ENCODE measurements at places on chromosomes 2 and 18. TPM values are rescaled to one million over a fixed set of nuclear protein-coding genes. Genes with fewer than 3 reads are reported as not detected.

DNA sequence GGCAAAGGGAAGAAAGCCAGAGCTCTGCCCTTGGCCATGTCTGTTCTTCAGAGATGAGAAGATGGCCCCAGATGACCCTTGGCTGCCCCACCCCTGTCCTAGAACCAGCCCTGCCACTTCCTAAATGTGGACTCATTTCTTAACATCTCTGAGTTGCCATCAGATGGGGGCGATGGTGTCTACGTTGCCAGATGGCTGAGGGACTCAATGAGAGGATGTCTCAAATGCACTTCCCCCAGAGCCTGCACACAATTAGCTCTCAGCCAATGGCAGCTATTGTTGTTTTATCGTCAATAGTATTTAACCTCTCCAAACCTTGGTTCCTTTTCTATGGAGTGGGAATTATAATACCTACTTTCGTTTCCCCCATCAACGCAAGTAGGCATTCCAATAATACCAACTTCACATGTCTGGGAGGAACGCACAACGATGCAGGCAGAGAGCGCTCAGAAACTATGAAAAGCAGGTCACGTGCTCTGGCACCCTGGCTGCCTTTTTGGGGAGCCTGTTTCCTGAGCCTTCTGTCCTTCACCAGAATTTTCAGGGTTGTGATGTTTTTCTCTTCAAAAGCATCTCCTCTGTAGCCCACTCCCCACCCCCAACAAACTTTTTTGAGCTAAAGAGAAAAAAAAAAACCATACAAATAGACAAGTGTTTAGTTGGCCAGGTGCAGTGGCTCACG is 100.3 kb downstream of the MCFD2 start:
- peaks cover 17% of the 10 kb centered on the region for H3K4me1 ChIP-seq
- DNase-seq, result no peak
- H3K4me3 ChIP-seq, result no peak overlapping the region
- H3K27me3 ChIP-seq, result no peaks in the 10 kb centered on the region

- no peaks in the 10 kb centered on the region for H3K4me1 ChIP-seq
- no peak overlapping the region for H3K27ac ChIP-seq
- H3K4me3 ChIP-seq, result no peak overlapping the region
- no peaks in the 10 kb centered on the region for H3K36me3 ChIP-seq
These were observed 26.1 kb downstream of the SERPINB7 start for GRCh38 chr18:63801343-63801742.

DNA sequence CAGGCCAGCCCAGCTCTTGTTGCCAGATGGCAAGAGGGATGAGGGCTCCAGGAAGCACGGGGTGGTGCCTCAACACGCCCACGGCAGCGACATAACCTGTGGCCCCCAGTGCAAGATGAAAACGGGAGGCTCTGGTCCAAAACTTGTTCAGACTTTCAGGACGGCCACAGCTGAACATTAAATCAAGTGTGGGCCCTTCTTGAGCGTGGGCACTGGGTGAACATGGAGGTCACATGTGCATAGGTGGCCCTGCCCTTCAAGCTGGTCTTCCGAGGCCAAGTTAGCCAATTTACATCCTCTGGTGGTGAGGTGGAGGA is 77.5 kb downstream of the NDUFA10 start:
- H3K27ac ChIP-seq, result no peak overlapping the region
- H3K27me3 ChIP-seq, result no peaks in the 10 kb centered on the region
- no peak overlapping the region for H3K4me3 ChIP-seq
- H3K4me1 ChIP-seq, result peaks cover 55% of the 10 kb centered on the region
- no peak for DNase-seq

DNA sequence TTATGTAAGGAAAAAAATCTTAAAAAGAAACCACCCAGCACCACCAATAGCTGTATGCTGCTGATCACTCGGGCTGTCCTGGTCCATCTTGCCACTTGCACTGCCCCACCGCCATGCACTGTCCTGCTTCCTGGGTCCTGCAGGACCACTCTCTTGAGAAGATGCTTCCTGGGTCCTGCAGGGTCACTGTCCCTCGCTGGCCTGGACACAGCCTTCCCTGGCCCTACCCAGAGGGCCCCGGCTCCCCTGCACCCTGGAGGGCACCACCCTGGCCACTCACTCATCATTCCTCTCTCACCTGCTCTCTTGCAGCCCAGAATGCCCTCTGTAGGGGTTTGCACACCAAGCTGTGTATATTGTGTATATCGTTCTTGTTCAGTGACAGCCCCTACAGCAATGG is 2.4 kb upstream of the OTOS start:
- DNase-seq, result no peak
- no peaks in the 10 kb centered on the region for H3K36me3 ChIP-seq
- no peaks in the 10 kb centered on the region for H3K27me3 ChIP-seq
- H3K27ac ChIP-seq, result no peak overlapping the region

- H3K4me1 ChIP-seq, result peaks cover 7% of the 10 kb centered on the region
- H3K36me3 ChIP-seq, result peaks cover 4% of the 10 kb centered on the region
- H3K27ac ChIP-seq, result no peak overlapping the region
- no peaks in the 10 kb centered on the region for H3K27me3 ChIP-seq
- H3K4me3 ChIP-seq, result no peak overlapping the region
- no peak for DNase-seq
These were observed 96.4 kb downstream of the CERS6 start for GRCh38 chr2:168552450-168552856.

- no peak for DNase-seq
- no peaks in the 10 kb centered on the region for H3K4me1 ChIP-seq
- H3K27ac ChIP-seq, result no peak overlapping the region
- H3K27me3 ChIP-seq, result no peaks in the 10 kb centered on the region
- H3K4me3 ChIP-seq, result no peak overlapping the region
These were observed 25.2 kb downstream of the FHOD3 start for GRCh38 chr18:36322734-36323133.

DNA sequence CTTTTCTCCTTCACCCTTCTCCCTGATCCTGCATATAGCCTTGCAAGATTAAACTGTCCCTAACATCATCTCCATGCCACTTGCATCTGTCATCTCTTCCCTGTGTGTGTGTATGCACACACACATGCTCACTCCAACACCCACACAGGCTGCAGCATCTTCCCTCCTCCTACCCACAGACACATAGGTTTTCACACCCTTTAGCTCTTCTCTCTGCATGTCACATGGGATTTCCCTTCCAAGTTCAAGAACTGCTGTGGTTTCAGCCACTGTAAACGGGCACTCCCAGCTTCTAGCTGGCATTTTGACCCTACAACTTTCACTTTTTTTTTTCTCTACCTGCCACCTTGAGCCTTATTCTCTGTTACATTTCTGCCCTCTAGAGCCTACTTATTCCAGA is 6.4 kb downstream of the CELF4 start:
- H3K27ac ChIP-seq, result no peak overlapping the region
- no peaks in the 10 kb centered on the region for H3K36me3 ChIP-seq
- H3K27me3 ChIP-seq, result peaks cover 16% of the 10 kb centered on the region
- peaks cover 6% of the 10 kb centered on the region for H3K4me1 ChIP-seq
- no peak overlapping the region for H3K4me3 ChIP-seq

DNA sequence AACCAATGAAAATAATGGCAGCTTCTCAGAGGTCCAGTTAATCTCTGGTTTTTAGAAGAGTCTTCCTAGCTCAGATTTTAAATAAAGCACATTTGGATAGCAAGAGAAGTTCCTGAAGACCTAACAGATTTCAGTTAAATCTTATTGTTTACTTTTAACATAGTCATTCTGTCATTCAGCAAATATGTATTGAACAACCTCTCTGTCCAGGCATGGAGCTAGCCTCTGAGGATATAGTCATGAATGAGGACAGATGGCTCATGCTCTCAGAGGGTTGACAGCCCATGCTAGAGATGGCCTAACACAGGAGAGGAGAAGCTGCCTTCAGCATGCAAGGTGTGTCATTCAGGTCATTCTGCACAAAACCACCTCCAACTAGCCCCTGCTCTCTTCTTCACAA is 6.2 kb downstream of the CCBE1 start:
- H3K36me3 ChIP-seq, result no peaks in the 10 kb centered on the region
- DNase-seq, result no peak
- H3K27ac ChIP-seq, result no peak overlapping the region
- H3K27me3 ChIP-seq, result peaks cover 12% of the 10 kb centered on the region
- H3K4me1 ChIP-seq, result no peaks in the 10 kb centered on the region
- H3K4me3 ChIP-seq, result no peak overlapping the region

GRCh38 chr2:48320742-48321141 is 209.2 kb upstream of the STON1 start:
- no peaks in the 10 kb centered on the region for H3K36me3 ChIP-seq
- no peak overlapping the region for H3K27ac ChIP-seq
- H3K27me3 ChIP-seq, result no peaks in the 10 kb centered on the region
- H3K4me1 ChIP-seq, result peaks cover 13% of the 10 kb centered on the region
- no peak for DNase-seq

GRCh38 chr2:23354554-23354953 is 30.4 kb upstream of the KLHL29 start:
- peaks cover 28% of the 10 kb centered on the region for H3K4me1 ChIP-seq
- no peak overlapping the region for H3K4me3 ChIP-seq
- no peak overlapping the region for H3K27ac ChIP-seq
- no peaks in the 10 kb centered on the region for H3K36me3 ChIP-seq
- DNase-seq, result no peak

DNA sequence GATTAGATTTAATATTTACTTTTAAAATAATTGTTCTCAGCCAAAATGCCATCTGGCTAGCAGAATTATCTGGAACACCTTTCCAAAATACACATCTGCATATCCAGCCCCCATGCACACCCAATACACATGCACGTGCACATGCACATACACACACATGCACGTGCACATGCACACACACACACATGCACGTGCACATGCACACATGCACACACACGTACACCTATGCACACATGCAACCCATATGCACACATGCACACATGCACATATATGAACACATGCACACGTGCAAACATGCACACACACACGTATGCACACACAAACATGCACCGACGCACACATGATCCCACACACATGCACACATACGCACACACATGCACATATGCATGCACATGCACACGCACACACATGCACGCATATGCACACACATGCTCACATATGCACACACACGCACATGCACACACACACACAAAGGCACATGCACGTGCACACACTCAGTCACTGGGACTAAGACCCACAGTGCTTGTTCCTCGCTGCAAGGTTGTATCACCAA is 53.5 kb downstream of the COPS8 start:
- no peak overlapping the region for H3K4me3 ChIP-seq
- H3K27ac ChIP-seq, result no peak overlapping the region
- peaks cover 7% of the 10 kb centered on the region for H3K4me1 ChIP-seq
- H3K27me3 ChIP-seq, result no peaks in the 10 kb centered on the region

DNA sequence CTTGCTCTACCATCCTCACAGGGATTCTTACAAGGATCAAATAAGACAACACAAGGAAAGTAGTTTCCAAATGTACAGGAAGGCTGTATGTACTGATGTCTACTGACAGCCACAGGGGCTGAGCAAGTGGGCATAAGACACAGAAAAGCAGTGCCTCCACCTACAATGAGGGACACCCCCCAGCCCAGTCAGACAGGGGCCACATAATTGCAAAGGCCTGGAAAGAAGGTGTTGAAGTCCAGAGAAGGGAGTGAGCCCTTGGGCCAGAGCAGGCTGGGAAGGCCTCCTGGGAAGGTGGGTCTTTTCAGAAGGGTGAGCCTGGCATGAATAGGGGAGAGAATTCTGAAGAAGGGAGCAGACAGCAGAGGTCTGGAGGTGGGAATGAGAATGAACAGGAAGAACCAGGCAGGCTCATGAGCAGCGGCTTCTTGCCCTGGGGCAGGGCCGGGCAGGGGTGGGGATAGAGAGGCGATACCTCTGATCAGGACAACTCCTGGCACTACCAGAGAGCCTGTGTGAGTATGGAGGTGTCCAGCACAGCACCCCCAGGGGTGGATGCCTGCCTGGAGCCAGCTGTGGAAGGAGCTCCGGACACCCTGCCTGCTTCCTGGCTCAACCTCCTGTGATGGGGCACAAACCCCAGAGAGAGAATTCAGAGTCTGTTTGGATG is 30.1 kb downstream of the HS1BP3 start:
- no peak overlapping the region for H3K27ac ChIP-seq
- H3K36me3 ChIP-seq, result peaks cover 83% of the 10 kb centered on the region
- H3K4me3 ChIP-seq, result no peak overlapping the region
- peaks cover 69% of the 10 kb centered on the region for H3K4me1 ChIP-seq

DNA sequence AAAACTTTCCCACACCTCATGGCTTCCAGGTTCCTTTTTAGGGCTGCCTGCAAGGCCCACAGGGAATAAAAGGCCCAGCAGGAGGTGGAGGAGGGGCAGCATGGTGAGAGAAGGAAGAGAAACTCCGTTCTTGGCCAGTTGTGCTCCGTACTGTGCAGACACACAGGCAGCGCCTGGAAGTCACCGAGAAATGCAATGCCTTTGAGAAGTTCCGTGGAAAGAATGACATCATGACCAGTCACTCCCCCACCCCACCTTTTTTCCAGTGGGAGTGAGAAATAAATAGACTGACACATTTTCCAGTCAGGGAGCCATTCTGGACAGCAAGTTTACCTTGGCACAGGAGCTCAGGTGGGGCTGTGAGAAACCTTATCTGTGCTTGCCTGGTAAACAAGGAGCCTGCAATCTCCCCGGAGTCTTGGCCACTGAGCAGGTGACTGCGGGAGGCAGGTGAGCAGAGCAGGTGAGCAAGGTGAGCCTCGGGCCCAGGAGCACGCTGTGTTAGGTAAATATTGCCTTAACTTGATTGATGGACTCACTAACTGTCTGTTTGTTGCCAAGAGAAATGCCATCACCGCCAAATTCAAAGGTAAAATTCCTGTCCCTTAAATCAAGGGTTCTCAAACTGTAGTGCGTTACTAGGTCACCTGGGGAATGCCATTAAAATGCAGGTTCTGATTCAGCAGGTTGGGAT is 13.5 kb upstream of the LBH start:
- no peaks in the 10 kb centered on the region for H3K36me3 ChIP-seq
- no peak overlapping the region for H3K27ac ChIP-seq
- H3K4me3 ChIP-seq, result no peak overlapping the region
- DNase-seq, result no peak
- H3K27me3 ChIP-seq, result no peaks in the 10 kb centered on the region
- no peaks in the 10 kb centered on the region for H3K4me1 ChIP-seq

GRCh38 chr2:29082804-29083495 is 8.6 kb upstream of the PCARE start:
- no peaks in the 10 kb centered on the region for H3K36me3 ChIP-seq
- no peak for DNase-seq

- H3K36me3 ChIP-seq, result no peaks in the 10 kb centered on the region
- no peak overlapping the region for H3K4me3 ChIP-seq
- no peak for DNase-seq
These were observed 548.3 kb upstream of the VWC2L start for GRCh38 chr2:213862407-213863076.

GPR35 gene
- total RNA-seq, result 2.6 TPM

DNER gene
- total RNA-seq, result 56.5 TPM

DSG4 gene
- total RNA-seq, result not detected

AKAIN1 gene
- 1.9 TPM for total RNA-seq

MAL gene
- total RNA-seq, result 23.0 TPM

VWC2L gene
- 17.1 TPM for total RNA-seq

PER2 gene
- 9.1 TPM for total RNA-seq
